Lung (tissue), 17 donors: ENCODE measurements at places on chromosomes 12 and 14. TPM values are rescaled to one million over a fixed set of nuclear protein-coding genes. Genes with fewer than 3 reads are reported as not detected.
A peak's percentile ranks its signal among the peaks of the same experiment; 100 is the strongest.

DNA sequence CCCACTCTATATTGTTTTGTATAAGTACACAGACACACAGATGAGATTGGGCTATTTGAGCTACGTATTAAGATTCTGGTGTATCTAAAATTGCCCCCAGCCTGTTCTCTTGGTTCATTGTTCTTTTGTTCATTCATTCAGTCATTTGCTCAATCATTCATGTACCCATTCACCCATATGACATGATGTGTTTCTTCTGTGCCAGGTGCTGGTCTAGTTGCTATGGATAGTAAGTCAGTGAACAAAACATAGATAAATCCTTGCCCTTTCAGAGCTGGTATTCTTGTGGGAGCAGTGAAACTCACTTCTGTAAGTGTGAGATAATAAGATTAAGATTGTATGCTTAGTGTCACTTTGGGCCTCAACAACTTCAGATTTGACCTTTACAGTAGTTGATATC, 191.3 kb downstream of the TMTC2 start:
- H3K36me3 ChIP-seq: no peaks in the 10 kb centered on the region
- H3K4me1 ChIP-seq: no peaks in the 10 kb centered on the region
- H3K27ac ChIP-seq: no peak overlapping the region
- H3K27me3 ChIP-seq: no peaks in the 10 kb centered on the region
- H3K4me3 ChIP-seq: no peak overlapping the region
- DNase-seq: no peak

- H3K36me3 ChIP-seq: no peaks in the 10 kb centered on the region
- no peaks in the 10 kb centered on the region for H3K4me1 ChIP-seq
- H3K27ac ChIP-seq: no peak overlapping the region
- H3K27me3 ChIP-seq: no peaks in the 10 kb centered on the region
Measured at GRCh38 chr12:90245391-90245790, 536.8 kb upstream of the ATP2B1 start.

GRCh38 chr14:100772607-100773165, 46.0 kb downstream of the DLK1 start:
- no peaks in the 10 kb centered on the region for H3K36me3 ChIP-seq
- peaks cover under 1% of the 10 kb centered on the region for H3K27me3 ChIP-seq
- no peak for DNase-seq
- H3K4me3 ChIP-seq: no peak overlapping the region
- H3K4me1 ChIP-seq: no peaks in the 10 kb centered on the region

DNA sequence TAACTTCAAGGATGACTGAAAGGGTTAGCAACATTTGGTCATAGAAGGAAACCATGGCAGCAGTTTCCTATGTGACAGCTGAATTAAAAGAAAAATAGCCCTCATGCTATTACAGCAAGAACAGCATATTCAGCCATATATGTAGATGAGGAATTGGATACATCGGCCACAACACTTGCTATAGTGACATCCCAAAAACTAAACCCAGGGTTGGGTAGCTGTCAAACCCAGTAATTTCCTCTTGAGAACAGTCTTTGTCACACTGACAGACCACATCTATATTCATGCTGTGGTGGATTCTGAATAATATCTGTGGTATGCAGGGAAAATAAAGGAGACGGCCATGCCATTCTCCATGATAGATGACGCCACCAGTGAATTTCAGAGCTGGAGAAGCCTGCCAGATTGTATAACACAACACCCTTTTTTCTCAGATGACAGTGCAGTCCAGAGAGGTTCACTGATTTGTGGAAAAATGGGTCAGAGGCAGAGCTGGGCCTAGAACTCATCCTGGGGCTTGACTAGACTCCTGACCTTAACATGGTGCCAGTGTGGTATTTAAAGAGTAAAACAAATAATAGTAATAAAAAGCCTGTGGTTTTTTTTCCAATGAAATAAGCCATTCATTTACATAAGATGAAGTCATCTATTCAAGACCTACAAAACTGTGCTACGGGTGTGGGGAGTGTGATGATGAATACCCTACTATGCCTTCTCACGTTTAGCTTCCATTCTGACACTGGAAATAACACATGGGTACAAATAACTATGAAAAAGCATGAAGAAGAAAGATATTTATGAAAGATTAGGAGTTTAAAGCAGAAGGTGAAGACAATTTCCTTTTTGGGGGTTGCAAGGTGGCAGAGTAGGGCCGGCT, 32.3 kb downstream of the EFCAB11 start:
- no peak for DNase-seq
- no peaks in the 10 kb centered on the region for H3K27me3 ChIP-seq
- no peak overlapping the region for H3K27ac ChIP-seq
- H3K36me3 ChIP-seq: peaks cover 4% of the 10 kb centered on the region

DNA sequence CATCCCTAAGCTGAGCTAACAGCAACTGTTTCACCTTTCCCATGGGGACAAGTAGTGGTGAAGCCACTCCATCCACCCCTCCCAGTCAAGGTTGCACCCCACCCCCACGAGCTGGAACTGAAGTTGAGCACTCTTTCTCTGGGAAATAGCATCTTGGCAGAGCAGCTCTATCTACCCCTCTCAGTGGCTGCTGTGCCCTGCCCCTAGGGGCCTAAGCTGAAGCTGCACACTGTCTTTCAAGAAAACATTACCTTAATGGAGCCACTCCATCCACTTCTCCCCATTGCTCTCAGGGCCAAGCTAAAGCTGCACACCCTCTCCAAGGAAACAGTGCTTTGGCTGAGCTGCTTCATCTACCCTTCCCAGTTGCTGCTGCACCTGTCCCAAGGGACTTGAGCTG, 170.6 kb upstream of the CCDC196 start:
- DNase-seq: no peak
- H3K36me3 ChIP-seq: no peaks in the 10 kb centered on the region
- no peak overlapping the region for H3K27ac ChIP-seq
- no peak overlapping the region for H3K4me3 ChIP-seq
- no peaks in the 10 kb centered on the region for H3K27me3 ChIP-seq

DNA sequence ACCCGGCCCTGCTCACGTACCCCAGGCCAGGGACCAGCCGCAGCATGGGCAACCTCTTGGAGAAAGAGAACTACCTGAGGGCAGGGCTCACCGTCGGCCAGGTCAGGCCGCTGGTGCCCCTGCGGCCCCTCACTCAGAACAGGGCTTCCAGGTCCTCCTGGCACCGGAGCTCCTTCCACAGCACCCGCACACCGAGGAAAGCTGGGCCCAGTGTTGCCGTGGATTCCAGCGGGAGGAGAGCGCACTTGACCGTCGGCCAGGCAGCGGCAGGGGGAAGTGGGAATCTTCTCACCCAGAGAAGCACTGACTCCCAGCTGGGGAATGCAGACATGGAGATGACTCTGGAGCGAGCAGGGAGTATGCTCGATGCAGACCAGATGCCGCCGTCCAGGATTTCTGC, 7.9 kb upstream of the VAMP1 start:
- H3K4me3 ChIP-seq: no peak overlapping the region
- DNase-seq: no peak
- no peaks in the 10 kb centered on the region for H3K27me3 ChIP-seq
- H3K36me3 ChIP-seq: no peaks in the 10 kb centered on the region
- H3K4me1 ChIP-seq: no peaks in the 10 kb centered on the region

- H3K4me3 ChIP-seq: no peak overlapping the region
- DNase-seq: peak; percentile 56
- no peak overlapping the region for H3K27ac ChIP-seq
- no peaks in the 10 kb centered on the region for H3K27me3 ChIP-seq
- H3K4me1 ChIP-seq: no peaks in the 10 kb centered on the region
- no peaks in the 10 kb centered on the region for H3K36me3 ChIP-seq
Measured at GRCh38 chr12:124248941-124249825, 45.7 kb upstream of the RFLNA start.

- no peak for DNase-seq
- H3K27ac ChIP-seq: no peak overlapping the region
- H3K27me3 ChIP-seq: no peaks in the 10 kb centered on the region
- peaks cover 17% of the 10 kb centered on the region for H3K36me3 ChIP-seq
Measured at GRCh38 chr12:3019005-3019680, 58.0 kb upstream of the TSPAN9 start.

DNA sequence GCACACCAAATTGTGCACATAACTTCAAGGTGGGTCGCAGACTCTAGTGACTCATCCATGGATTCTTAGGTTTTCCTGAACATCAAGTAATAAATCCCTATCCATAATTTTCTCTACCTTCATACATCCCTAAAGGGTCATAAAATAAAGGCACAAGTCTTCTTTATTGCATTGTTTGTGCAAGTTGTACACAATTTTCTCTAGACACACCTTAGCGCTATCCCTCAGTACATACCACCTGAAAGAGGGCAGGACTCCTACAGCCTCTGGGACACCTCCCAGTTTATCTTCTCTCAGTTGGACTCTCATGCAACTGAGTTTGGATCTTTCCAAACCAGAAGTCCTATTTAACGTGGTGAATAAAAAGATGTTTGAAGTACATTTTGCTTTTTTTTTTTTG, 168.5 kb upstream of the BMP4 start:
- H3K4me1 ChIP-seq: no peaks in the 10 kb centered on the region
- DNase-seq: no peak
- H3K36me3 ChIP-seq: no peaks in the 10 kb centered on the region

- H3K27me3 ChIP-seq: no peaks in the 10 kb centered on the region
- DNase-seq: no peak
Measured at GRCh38 chr14:88454886-88455285, 69.4 kb downstream of the SPATA7 start.

GRCh38 chr12:122023339-122024131, 1.9 kb downstream of the BCL7A start:
- no peaks in the 10 kb centered on the region for H3K27me3 ChIP-seq
- DNase-seq: peak; percentile 86
- H3K27ac ChIP-seq: peak overlapping the region; percentile 71
- no peaks in the 10 kb centered on the region for H3K4me1 ChIP-seq
- no peaks in the 10 kb centered on the region for H3K36me3 ChIP-seq

DNA sequence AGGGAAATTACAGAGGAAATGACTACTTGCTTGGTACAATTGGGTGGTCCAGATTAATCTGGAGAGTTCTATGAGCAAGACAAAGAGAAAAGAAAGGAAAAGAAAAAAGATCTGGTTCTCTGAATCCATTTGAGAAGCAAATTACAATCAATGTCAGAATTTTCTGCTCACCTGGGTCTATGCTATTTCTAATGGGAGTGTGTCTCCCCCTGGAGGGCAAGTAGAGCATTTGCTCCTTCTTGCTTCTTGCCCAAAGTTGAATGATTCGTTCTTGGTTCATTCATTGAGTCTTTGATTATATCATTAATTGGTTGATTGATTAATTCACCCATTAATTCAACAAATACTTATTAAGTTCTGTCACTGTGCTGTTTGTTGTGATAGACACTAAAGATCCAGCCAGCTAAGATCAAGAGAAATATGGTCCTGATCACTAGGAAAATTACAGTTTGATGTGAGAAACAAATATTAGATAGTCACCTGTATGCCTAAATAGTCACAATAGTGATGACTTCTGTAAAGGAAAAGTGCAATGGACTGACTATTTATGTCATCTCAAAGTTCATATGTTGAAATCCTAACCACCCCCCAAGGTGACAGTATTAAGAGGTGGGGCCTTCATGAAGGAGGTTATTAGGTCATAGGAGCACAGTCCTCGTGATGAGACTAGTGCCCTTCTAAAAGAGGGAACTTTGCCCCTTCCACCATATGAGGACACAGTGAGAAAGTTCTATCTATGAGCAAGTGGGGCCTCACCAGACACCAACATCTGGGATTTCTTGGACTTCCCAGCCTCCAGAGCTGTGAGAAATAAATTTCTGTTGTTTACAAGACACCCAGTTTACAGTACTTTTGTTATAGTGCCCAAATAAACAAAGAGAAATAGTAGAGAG, 8.0 kb upstream of the ASB8 start:
- peaks cover 5% of the 10 kb centered on the region for H3K4me1 ChIP-seq
- no peak overlapping the region for H3K27ac ChIP-seq
- H3K27me3 ChIP-seq: no peaks in the 10 kb centered on the region
- H3K36me3 ChIP-seq: no peaks in the 10 kb centered on the region

DNA sequence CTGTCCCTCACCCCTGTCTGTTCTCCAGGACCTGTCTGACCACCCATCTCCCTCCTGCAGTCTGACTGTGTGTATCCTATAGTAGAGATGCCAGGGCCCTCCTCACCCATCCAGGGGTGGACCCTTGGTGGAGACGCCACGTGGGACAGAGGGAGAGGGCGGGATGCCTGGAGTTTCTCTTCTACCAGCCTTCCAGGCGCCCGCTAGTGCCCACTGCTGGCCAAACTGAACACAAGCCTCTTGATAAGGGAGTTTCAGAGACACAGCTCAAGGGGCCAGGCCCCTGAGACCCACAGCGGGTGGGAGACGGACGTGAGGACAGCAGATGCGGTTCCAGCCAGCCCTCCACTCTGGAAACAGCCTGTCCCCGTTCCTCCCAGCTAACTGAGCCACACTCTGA, 147.3 kb downstream of the RBM19 start:
- peaks cover 19% of the 10 kb centered on the region for H3K36me3 ChIP-seq
- no peak for DNase-seq
- H3K4me3 ChIP-seq: no peak overlapping the region
- no peaks in the 10 kb centered on the region for H3K4me1 ChIP-seq
- H3K27ac ChIP-seq: no peak overlapping the region

- no peaks in the 10 kb centered on the region for H3K36me3 ChIP-seq
- H3K4me1 ChIP-seq: no peaks in the 10 kb centered on the region
- H3K27me3 ChIP-seq: no peaks in the 10 kb centered on the region
- H3K27ac ChIP-seq: no peak overlapping the region
Measured at GRCh38 chr14:30826070-30826469, 48.3 kb upstream of the COCH start.

DNA sequence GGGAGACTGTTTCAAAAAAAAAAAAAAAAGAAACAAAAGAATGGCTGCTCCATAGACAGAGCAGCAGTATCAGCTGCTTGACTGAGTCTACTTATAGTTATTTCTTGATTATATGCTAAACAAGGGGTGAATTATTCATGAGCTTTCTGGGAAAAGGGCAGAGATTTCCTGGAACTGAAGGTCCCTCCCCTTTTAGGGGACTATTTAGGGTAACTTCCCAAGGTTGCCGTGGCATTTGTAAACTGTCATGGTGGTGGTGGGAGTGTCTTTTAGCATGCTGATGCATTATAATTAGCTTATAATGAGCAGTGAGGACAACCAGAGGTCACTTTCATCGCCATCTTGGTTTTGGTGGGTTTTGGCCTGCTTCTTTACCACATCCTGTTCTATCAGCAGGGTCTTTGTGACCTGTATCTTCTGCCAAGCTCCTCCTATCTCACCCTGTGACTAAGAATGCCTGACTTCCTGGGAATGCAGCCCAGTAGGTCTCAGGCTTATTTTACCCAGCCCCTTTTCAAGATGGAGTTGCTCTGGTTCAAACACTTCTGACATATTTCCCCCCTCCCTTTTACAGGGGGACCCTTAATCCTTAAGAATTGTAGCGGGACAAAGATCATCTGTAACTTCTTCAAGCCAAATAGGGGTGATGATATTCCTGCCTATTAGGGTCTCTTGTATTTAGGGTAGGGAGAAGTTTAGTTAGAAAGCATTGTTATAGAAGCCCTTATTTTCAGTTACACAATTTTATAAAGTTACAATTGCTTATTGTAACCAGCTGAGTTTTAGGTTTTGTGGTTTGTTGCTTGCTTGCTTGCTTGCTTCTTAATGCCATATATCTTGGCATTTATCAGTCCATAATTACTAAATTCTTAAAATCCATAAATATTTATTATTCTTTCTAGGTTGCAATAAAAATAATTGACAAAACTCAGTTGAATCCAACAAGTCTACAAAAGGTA, 42.5 kb downstream of the MARK3 start:
- H3K4me1 ChIP-seq: peaks cover 37% of the 10 kb centered on the region
- H3K27me3 ChIP-seq: no peaks in the 10 kb centered on the region
- peak; percentile 63 for DNase-seq
- no peak overlapping the region for H3K4me3 ChIP-seq

KRT74 gene
- total RNA-seq: not detected

LHX5 gene
- not detected for total RNA-seq

HOXC4 gene
- 0.86 TPM for total RNA-seq

GPR135 gene
- total RNA-seq: 5.9 TPM
